Central memory CD4-positive, alpha-beta T cell (primary cell): ENCODE measurements at places on chromosomes 4 and X.
A peak's percentile ranks its signal among the peaks of the same experiment; 100 is the strongest.

DNA sequence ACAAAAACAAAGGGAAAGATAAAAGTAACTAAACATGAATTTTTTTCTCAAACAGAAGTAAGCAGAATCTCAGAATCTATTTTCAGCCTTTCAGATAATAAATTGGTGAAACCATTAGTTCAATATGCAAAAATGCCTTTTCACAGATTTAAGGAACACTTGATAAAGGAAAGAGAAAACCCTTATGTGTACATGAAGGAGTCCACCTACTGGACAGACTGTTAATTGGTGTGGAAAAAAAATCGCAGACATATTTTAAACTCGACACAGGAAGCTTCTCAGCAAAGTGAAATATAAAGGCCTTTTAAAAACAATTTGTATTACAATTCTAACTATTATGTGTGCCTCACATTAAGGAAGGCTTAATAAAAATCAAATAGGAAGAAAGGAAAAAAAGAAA lies 22.3 kb downstream of the COX7B2 start:
- no peak for DNase-seq

DNA sequence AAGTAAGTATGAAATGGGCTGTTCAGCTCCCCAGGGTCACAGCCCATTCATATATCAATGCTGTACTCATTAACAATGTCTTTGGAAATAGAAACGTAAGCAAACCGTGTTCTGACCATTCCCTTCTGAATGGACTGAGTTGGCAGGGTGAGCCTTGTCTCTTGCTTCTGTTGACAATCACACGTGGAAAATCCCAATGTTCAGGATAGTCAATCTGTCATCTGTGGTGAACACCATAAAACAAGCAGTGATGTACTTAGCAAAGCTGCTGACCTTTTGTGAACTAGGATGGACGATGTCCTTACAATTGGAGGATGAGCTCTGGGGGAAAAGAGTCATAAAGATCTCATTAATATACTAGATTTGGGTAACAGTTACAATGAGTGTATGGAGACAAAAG lies 109.6 kb upstream of the PAQR3 start:
- DNase-seq = no peak

DNA sequence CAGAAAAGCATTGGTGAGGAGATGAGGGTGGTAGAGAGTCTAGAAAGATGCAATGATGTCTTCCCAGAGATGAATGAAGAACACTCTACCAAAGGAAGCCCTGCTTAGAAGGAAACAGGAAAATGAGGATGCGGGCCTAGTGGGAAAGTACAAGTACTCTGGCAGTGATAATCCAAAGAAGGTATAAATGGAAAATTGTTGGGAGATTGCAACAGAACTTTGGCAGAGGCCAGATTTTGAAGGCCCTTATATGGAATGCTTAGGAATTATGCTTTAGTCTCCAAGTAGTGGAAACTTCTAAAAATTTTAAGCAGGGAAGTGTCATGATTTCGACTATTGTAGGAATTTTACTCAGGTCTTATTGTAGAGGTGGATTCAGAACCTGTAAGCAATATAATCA lies 11.0 kb downstream of the ARSJ start:
- no peak for DNase-seq

- DNase-seq = no peak
Measured at GRCh38 chr4:145921231-145921630, 17.4 kb downstream of the ZNF827 start.

- no peak for DNase-seq
Measured at GRCh38 chr4:40601641-40602040, 28.0 kb downstream of the RBM47 start.

- no peak for DNase-seq
Measured at GRCh38 chrX:75781611-75782010, 3.4 kb downstream of the MAGEE2 start.

DNA sequence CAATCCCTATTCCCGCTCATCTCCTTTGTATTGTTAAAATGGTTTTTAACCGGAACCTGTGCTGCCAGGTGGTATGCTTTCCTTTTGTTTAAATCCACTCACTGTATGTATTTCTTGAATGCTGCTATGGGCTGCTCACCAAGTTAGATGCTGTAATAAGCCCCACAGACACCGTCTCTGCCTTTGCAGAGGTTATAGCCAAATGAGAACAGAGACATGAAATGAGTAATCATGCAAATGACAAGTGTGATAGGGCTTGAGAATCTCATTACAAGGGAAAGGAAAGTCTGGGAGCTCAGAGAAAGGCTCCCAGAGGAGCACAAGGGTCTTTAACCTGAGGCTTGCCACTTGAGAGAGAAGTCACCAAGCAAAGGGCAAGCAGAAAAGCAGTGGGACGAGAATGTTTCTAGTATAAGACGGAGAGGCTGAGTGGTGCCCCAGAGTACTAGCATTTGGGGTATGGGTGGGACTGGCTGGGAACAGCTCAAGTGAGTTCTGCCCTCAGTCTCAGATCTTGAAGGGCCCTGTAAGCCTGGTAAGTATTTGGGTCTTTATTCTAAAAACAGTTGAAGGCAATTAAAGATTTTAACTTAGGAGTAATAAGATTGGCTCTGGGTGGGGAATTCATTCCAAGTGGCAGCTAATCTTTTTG lies 110.8 kb upstream of the H2AZ1 start:
- no peak for DNase-seq

DNA sequence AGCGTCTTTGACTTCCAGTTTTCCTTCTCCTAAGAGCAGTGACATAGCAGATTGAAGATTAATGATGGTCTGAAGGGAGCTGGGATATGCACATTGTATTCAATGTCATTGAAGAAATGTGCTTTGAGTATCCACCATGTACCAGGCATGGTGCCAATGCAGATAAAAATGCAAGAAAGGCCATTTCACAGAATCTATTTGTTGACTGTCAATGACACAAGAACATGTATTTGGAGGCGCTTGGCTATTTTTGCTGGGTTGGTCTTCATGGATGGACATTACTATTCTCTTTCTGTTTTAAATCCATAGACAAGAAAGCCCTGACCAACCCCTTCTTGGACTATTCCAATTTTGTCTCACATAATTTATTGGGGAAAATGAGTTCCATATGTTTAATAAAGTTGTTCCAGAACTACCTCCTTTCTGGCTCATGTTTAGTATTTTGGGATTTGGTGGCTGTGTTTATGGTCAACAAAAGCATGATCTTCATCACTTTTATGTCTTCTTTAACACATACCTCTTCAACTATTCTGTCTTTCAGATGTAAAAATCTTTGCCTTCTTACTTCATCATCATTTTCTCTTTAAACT lies 174.5 kb downstream of the CPE start:
- DNase-seq = no peak

DNA sequence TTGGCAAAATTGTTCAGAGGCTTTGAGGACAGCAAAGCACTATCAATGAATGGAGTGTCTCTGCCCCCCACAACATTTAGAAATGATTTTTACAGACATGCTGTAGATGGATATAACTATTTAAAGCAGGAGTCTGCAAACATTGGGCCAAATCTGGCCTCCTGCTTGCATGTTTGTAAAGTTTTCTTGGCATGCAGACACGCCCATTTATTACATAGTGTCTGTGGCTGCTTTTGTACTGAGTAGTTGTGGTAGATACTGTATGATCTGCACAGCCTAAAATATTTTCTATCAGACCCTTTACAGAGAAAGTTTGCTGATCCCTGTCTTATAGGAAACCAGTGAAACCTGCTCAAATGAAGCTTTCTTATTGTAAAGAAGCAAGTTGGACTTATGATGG lies 45.5 kb upstream of the PHEX start:
- no peak for DNase-seq

GRCh38 chrX:53550756-53551463 lies 116.7 kb upstream of the HSD17B10 start:
- DNase-seq = no peak

GRCh38 chrX:131083510-131084142 lies 25.5 kb downstream of the ARHGAP36 start:
- no peak for DNase-seq

- no peak for DNase-seq
Measured at GRCh38 chr4:182065255-182065654, 177.9 kb upstream of the TENM3 start.

DNA sequence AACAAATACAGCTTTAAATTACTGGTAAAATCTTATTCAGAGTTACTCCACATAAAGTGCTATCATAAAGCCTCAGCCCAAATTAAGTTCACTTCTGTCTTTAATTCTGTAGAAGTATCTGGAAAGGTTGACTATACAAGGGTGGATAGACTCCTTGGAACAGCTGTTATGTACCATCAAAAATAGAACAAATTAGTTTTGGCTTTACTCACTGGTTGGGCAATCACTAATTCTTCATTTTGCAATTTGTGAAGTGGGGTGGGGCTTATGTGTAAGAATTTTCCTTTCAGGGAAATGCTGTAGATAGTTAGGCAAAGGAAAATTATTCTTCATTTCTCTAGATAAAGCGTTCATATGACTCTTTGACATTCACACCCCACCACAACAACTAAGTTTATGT lies 7.8 kb downstream of the DIAPH2 start:
- DNase-seq = no peak

- peak; percentile 39 for DNase-seq
Measured at GRCh38 chr4:104860238-104861123, 286.2 kb upstream of the TET2 start.

DNA sequence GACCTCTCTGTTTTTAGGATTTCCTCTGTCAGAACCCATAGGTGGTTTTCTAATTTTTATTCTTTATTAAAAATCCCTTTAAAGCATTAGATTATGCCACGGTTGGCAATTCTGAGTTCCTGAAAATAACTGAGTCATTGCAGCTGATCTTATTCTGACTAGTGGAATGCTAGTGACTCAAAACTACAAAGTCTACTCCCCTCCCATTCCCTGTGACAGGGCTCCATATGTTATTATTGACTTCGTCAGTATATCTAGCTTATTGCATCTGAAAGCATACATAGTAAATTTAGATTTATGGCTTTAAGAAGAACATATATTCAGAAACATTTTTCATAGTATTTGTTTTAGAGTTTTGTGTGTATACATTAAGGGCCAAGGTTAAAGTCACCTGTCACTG lies 38.5 kb downstream of the HERC3 start:
- no peak for DNase-seq

GRCh38 chr4:36241771-36242170 lies 2.5 kb downstream of the ARAP2 start:
- peak; percentile 61 for DNase-seq

DNA sequence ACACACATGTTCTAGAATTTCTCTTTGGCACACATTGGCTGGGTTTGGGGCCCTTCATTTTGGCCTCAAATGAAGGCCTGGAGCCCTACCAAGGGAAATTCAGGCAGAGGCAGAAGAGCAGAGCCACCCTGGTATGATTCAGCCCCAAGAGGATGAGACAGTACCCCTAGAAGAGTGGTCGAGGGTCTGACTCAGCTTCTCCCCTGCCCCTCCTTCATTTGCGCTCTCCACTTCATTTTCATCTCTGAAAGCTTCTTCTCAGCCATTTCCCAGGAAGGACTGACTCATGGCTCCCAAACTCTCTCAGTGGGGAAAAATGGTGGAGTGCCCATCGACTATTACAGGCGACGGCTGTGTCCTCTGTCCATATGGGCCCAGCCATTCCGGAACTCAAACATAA lies 43.5 kb downstream of the MAMLD1 start:
- no peak for DNase-seq

GRCh38 chrX:19707246-19707871 lies 180.0 kb downstream of the SH3KBP1 start:
- no peak for DNase-seq
